Activated CD4-positive, alpha-beta T cell treated with anti-CD3 and anti-CD28 coated beads, Interleukin-2, amount 50 U/mL, for 4 hours (primary cell): ENCODE measurements at places on chromosomes 11 and 22.
A peak's percentile ranks its signal among the peaks of the same experiment; 100 is the strongest.

DNA sequence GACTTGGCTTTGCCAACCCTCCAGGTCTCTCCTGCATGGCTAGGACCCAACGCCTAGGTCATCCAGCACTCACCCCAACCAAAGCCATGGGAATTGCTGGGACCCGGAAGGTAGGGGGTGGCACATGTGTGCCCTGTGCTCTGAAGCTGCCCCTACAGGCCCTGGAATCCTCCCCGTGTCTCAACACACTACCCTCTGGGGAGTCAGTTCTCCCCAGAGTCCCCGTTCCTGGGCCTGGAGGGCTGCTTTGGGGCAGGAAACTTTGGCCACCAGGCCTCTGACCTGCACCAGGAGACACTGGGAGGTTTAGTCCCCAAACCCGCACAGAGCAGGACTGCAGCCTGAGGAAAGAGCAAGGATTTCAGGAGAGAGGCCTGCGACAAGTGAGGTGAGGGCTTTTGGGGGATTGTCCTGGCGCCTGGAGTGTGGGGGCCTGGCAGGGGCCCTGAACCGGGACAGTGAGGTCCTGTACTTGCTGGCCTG lies 495 bp upstream of the IFITM1 start:
- DNase-seq, result no peak

DNA sequence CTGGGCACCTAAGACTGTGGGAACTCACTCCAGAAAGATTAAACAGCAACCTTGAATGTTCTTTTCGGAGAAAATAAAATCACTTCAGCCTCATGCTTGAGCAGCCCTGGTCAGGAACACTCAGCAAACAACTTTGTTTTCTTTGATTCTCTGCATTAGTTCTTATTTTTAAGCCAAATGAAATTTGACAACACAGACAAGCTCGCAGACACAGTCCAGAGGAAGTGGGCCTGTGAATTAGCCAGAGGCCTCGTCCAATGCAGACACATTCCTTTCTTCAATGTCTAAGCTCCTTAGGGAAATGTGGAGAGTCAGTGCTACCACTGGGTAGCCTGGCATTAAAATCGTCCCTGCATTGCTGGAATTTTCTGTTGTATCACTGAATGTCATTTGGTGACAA lies 62.9 kb upstream of the CSNK2A3 start:
- DNase-seq, result no peak

DNA sequence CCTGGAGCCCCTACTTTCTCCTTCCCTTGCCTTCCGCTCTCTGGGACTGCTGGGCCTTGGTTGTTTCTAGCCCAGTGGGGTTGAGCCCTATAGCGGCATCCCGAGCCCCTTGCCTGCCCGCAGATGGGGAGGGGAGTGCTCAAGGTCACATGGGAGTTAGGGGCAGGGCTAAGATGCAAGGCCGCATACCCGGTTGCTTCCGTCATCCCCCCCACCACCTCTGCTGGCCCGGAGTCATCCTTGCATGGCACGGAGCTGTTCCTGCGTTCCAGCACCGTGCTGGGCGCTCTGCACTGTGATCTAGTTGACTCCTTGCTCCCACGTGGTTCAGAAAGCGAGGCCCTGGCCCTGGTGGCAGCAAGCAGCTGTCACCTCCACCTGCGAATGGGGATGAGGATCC lies 18.0 kb downstream of the FLRT1 start:
- DNase-seq, result no peak

- DNase-seq, result no peak
Measured at GRCh38 chr22:20436307-20436767, 1.3 kb downstream of the SCARF2 start.

- DNase-seq, result no peak
Measured at GRCh38 chr22:32080904-32081303, 37.8 kb downstream of the SLC5A1 start.

GRCh38 chr11:102791271-102792036 lies 6.5 kb downstream of the MMP1 start:
- no peak for DNase-seq

GRCh38 chr11:94401773-94402265 lies 600 bp upstream of the GPR83 start:
- no peak for DNase-seq

- no peak for DNase-seq
Measured at GRCh38 chr11:34145847-34146381, 40.5 kb downstream of the NAT10 start.

DNA sequence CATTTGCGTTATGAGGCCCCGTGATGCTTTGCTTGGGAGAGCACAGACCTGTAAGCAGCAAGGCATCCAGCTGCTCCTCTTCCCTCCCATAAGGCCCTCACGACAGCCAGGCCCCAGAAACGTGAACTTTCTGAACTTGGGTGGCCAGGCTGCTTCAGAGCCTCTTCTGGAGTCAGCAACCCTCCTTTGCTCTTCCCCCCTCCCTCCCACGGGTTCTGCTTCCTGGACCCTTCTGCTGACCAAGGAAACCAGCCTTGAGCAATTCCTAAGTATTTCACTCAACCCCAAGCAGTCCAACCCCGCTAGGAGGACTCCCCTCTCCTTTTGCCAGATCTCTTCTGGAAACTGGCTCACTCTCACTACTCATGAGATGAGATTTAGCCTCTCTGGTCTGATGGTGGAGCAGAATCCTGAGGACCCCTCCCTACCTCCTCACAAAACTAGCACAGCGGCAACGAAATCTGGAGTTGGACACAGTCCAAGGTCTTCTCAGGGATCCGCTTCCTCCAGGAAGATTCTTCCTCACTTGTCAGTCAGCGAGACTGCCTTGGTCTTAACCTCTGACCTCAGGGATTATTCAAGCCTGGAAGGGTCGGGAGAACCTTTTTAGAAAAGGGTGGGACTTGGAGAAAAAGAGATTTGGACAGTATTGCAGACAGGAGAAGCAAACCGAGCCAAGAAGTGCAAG lies 86.2 kb downstream of the UBASH3B start:
- DNase-seq, result no peak

GRCh38 chr22:47301820-47302475 lies 539.5 kb downstream of the TBC1D22A start:
- no peak for DNase-seq

DNA sequence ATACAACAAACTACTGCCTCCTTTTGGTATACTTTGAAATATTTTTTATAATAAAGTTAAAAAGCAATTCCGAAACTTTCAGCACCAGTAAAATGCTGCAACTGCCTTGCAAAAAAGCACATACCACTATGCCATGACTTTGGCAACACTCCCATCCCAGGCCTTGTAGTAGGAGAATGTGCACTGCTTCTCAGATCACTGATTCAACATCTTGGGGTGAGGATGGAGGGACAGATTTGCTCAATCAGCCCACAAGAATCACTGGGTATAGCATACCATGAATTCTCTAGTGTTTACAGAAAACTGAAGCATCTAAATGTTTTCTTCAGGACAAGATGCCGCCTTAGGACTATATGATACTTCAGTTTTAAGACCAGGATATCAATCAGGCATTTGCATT lies 14.9 kb downstream of the EIF4ENIF1 start:
- no peak for DNase-seq

GRCh38 chr22:48391171-48391711 lies 1436.4 kb downstream of the BRD1 start:
- no peak for DNase-seq

GRCh38 chr11:9719566-9720289 lies 55.9 kb downstream of the SWAP70 start:
- no peak for DNase-seq

GRCh38 chr11:350723-351255 lies 18.5 kb upstream of the B4GALNT4 start:
- DNase-seq, result no peak

GRCh38 chr11:45880772-45881570 lies 4.5 kb upstream of the MAPK8IP1 start:
- no peak for DNase-seq

- no peak for DNase-seq
Measured at GRCh38 chr22:19412478-19412877, 19.1 kb downstream of the HIRA start.

DNA sequence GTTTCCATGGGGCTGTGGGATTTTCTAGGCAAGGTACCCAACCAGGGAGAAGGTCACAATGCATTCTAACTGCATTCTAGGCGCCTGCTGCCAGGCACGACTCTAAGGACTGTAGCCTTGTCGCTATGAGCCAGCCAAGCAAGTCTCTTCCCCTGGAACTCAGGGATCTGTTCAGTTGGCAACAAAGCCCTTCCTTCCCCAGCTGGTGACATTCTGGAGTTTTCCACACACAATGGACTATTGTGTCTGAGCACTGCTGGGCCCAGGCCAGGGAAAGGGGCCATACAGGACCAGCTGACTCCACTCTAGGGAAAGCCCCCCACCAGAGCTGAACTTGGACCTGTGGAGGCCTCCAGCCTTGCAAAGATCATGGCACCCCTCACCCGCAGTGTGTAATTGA lies 116.8 kb downstream of the RRAS2 start:
- DNase-seq, result no peak

- peak; percentile 8 for DNase-seq
Measured at GRCh38 chr11:12599408-12600143, 74.6 kb upstream of the TEAD1 start.

- no peak for DNase-seq
Measured at GRCh38 chr11:10409207-10409661, 45.8 kb upstream of the AMPD3 start.

DNA sequence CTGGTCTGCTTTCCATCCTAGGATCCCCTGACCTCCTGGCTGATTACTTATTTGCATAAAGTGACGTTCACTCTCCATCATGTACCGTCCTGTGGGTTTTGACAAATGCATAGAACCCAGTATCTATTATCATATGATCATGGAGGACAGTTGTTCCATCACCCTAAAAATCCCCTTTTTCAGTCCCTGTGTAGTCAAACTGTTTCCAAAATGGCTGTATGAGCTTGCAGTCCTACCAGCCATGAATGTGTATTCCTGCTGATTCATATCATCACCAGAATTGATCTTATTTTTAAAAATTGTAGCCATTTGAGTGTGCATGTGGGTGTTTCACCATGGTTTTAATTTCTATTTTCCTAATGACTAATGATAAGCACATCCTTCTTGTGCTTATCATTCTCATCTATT lies 108.8 kb downstream of the MPPED1 start:
- no peak for DNase-seq

DNA sequence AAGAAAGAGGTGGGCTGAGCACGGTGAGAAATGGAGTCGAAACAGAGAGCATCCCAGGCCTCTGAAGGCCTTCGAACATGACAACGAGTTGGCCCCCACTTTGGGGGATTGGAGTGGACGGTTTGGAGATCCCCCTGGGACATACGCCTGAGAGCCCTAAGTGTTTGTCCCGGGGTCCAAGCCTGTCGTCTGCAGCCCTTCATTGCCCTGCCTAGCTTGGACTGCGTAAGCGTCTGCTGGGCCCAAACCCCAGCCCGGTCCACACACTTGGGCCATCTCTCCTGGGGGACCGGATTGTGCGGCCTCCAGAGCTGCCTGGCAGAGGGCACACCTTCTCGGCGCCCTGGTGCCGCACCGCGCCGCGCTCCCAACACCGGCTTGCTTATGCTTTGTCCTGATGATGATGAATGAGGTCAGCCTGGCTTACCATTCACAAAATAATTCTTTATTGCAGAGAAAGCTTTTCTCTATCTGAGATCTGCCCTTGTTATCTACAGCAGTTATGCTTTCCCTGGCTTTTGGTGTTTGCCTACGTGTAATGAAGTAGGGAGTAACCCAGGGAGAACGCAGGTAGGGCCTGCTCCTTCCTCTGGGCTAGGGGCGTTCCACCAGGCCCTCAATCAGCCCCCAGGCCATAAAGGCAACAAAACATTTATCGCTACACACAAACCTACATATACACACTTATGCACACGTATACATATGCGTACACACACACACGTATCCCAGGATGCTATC lies 85.9 kb upstream of the PPARA start:
- no peak for DNase-seq

GRCh38 chr11:75198278-75198973 lies 42.1 kb upstream of the TPBGL start:
- DNase-seq, result no peak

- no peak for DNase-seq
Measured at GRCh38 chr11:32840587-32840986, 10.9 kb downstream of the PRRG4 start.

GRCh38 chr11:117814766-117815261 lies 9.7 kb downstream of the FXYD2 start:
- peak; percentile 75 for DNase-seq

DNA sequence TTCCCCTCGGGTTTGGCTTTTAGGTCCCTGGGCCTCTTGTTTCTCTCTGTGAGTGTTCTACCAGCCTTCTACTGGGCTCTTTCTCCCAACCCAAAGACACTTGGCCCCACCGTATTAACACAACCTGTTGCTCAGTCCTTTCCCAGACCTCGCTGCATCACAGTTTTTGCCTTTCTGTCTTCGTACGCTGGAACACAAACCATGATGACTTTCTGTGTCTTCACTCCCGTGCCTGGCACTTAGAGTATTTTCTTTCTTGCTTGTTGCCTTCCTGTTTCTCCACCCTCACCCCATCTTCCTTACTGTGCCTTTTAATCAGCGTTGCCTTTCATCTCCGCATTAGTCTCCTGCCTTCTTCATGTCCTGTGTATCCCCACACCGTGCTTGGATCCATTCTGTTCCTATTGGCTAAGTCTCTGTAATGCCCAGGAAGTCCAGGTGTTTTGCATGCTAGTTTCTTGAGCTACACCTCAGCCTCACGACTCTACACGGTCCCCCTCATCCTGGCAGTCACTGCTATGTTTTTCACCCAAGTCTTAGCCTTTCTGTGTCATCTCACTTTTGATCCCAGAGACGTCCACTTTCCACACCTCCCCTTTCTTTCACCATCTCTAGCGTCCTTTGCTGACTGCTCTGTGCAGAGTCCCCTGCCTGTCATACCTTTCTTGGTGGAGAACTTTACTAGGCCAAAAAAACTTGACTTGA lies 1.6 kb downstream of the MARK2 start:
- DNase-seq, result no peak

DNA sequence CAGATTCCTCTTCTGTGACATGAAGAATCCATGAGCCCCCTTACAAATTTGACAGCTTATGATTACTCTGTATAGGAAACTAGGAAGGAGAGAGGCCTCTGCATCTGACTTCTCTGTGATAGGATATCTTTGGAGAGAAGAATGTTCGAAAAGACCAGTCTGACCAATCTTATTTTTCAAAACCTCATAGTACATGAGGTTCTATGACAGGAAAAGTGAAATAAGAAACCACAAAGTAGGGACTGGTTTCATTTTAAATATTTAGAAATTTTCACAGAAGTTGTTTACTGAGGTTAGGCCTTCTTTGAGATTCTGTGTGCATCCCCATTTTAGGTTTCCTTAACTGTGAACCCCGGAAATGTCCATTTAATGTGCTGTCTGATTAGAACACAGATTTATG lies 2.1 kb upstream of the OR4X1 start:
- DNase-seq, result no peak
